Cardiac muscle cell (in vitro differentiated cells and primary cell): ENCODE measurements at places on chromosomes 7 and 10.

DNA sequence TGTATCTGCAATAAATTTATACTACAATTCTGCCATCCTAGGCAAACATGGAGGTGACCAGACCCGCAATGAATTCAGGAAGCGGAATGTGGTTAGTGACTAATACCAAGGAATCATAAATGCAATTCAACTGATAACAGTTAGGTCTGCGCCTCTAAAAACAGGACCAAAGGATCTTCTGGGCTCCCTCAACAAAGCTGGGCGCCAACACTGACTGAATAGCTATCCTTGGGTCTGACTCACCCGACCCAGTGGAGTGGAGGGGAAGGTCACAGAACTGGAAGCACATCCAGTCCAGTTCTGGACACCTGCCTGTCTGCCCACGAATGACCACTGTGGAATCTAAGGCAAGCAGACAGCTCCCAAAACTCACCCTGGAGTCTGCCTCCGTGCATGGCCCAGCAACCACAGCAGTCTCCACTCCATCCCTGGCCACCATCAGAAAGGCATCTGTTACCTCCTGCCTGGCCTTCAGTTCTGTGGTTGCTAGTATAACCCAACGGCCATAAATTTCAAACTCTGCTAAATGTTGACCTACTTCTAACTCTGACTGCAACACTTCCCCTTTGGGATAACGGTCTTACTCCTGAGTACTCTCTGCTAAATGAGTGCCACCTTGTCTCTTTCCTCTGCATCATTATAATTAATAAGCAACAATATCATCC, 43.0 kb upstream of the DLX6 start:
- DNase-seq: no peak

DNA sequence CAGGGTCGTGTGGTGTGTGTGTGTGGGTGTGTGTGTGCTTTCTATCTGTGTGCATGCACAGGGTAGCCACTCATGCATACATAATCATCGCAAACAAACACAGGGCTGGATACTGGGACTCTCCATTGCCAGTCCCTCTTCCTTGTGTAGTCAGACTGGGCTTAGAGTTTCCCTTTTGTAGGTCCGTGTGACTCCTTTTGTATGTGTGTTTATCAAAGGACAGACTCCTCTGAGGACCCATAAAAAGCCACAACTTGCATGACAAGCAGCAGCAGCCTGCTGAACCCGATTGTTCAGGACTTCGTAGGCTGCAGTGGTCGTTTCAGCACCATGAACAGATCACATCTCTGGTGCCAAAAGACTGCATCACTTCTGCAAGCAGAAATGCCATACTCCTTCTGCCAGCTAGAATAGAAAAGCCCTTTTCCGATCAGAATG, 895 bp downstream of the VSTM2A start:
- DNase-seq: peak; percentile 27

- peak; percentile 14 for DNase-seq
Observed at GRCh38 chr7:156473476-156474240, 166.9 kb upstream of the RNF32 start.

- DNase-seq: no peak
Observed at GRCh38 chr10:61609701-61610100, 53.0 kb upstream of the CABCOCO1 start.

- DNase-seq: no peak
Observed at GRCh38 chr7:38476764-38477163, 154.4 kb downstream of the AMPH start.

DNA sequence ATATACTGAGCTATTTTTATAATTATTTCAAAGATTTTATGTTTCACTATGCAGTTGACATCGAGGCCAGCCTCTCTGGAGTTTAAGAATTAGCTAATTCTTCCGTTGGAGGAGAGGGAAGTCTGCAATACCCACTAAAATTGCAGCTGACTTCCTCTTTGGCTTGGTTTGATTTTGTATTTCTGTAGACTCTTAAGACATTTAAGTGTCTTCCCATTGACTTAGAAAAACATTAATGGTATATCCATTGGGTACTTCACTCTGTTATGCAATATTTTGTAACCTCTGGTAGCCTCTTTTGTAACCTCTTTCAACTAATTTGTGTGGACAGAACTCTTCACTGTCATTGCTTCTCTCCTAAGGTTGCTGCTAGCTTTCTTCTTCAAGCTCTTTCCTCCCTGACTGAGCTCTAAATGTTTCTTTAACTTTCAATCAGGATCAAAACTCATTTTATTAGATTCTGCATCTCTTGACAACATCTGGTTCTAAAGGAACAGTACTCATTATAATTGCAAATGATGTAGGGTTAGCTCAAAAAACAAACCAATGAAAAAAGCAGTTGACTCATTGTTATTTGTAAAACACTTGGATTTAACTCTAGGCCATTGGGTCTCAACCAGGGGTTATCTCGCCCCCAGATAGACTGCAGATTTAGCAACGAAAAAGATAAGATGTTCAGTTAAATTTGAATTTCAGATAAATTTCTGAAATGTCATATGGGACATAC, 1.7 kb upstream of the ANKRD22 start:
- no peak for DNase-seq

GRCh38 chr10:76454506-76455140, 1023.2 kb downstream of the LRMDA start:
- DNase-seq: no peak

GRCh38 chr7:47830015-47830414, 118.3 kb downstream of the PKD1L1 start:
- DNase-seq: no peak

- DNase-seq: no peak
Observed at GRCh38 chr10:58475322-58476277, 37.1 kb upstream of the BICC1 start.

DNA sequence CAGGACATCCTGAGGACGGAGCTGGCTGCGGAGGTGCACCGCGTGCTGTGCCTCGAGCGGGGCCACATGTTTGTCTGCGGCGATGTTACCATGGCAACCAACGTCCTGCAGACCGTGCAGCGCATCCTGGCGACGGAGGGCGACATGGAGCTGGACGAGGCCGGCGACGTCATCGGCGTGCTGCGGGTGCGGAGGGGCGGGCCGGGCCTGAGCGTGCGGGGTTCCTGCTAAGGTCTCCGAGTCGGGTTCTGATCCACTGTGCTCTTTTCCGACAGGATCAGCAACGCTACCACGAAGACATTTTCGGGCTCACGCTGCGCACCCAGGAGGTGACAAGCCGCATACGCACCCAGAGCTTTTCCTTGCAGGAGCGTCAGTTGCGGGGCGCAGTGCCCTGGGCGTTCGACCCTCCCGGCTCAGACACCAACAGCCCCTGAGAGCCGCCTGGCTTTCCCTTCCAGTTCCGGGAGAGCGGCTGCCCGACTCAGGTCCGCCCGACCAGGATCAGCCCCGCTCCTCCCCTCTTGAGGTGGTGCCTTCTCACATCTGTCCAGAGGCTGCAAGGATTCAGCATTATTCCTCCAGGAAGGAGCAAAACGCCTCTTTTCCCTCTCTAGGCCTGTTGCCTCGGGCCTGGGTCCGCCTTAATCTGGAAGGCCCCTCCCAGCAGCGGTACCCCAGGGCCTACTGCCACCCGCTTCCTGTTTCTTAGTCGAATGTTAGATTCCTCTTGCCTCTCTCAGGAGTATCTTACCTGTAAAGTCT, 10.4 kb downstream of the ATG9B start:
- peak; percentile 59 for DNase-seq

GRCh38 chr10:94850766-94851165, 87.7 kb upstream of the CYP2C9 start:
- no peak for DNase-seq

GRCh38 chr7:95199779-95200558, 124.4 kb downstream of the PON1 start:
- peak; percentile 82 for DNase-seq
